Right cardiac atrium (tissue), 5 donors: ENCODE measurements at places on chromosomes 13 and 19. TPM values are rescaled to one million over a fixed set of nuclear protein-coding genes. Genes with fewer than 3 reads are reported as not detected.

Gene ZNF667
- total RNA-seq = 7.2 TPM

Gene ZNF726
- total RNA-seq = 0.17 TPM

Gene BRCA2
- 1.0 TPM for total RNA-seq

Gene THSD1
- total RNA-seq = 7.0 TPM

Gene C19orf18
- total RNA-seq = 2.4 TPM

Gene POU2F2
- 1.4 TPM for total RNA-seq

Gene URI1
- 39.3 TPM for total RNA-seq

Gene ICAM4
- total RNA-seq = 0.46 TPM

Gene IZUMO2
- total RNA-seq = not detected

Gene ZNF787
- total RNA-seq = 27.2 TPM

Gene THSD8
- 2.8 TPM for total RNA-seq

Gene SLC25A41
- total RNA-seq = 0.36 TPM

GRCh38 chr19:16586991-16587832 lies 15.0 kb upstream of the SLC35E1 start:
- no peak for DNase-seq

DNA sequence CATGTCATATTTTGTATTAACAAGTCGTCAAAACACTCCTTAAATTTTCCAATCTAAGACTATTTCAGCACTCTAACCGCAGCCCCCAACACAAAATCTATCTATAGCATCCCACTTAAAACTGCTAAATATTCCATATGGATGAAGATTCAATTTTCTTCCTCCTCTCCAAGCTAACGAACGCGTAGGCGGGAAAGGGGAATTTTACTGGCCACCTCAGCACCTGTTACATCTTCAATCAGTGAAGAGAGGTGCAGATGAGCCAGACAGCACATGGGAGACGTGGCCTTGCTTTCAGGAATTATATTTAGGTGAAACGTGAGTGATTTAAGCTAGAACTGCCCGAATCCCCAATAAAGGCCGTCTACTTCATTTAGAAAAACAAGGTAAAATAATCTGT lies 1.1 kb downstream of the RBM26 start:
- no peak for DNase-seq

- no peak for DNase-seq
Measured at GRCh38 chr19:18955042-18955441, 14.0 kb upstream of the HOMER3 start.

GRCh38 chr13:113924184-113924901 lies 49.5 kb downstream of the C13orf46 start:
- no peak for DNase-seq

- no peak for DNase-seq
Measured at GRCh38 chr19:33789344-33789743, 7.3 kb upstream of the KCTD15 start.

DNA sequence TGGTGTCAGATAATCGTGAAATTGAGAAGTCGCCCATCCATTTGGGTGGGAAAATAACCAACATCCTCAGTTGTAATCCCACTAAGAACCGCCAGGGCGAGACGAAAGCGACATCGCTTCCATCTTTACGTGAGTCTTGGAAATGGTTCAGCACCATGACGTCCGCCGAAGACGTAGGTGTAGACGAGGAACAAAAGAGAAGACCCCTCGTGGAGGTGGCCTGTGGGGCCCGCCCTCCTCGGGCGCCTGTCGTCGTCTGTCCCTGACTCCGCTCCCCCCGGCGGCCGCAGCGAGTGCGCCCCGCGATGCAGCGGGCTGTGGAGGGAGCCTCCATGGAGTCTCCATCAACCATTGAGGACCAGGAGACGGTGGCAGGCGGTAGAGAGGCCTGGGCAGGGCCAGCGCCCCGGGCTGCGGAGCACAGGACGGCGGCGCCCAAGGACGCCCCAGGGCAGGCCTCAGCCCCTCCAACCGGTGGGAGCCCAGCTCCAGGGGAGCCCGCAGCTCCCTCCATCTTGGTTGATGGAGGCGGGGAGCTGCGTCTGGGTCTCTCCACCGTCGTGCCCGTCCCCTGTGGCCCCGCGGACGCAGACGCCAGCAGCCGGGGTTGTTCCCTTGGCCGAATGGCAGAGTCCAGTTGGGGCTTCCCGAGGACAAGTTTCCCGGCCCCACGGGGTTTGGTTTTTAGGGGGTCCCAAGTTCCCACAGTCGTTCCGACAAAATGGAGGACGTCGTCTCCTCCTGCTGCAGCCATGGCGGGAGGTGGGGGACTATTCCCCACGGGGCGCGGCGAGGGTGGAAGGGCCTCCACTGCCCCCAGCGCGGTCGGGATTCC lies 990 bp upstream of the ZMYM2 start:
- peak; percentile 79 for DNase-seq

DNA sequence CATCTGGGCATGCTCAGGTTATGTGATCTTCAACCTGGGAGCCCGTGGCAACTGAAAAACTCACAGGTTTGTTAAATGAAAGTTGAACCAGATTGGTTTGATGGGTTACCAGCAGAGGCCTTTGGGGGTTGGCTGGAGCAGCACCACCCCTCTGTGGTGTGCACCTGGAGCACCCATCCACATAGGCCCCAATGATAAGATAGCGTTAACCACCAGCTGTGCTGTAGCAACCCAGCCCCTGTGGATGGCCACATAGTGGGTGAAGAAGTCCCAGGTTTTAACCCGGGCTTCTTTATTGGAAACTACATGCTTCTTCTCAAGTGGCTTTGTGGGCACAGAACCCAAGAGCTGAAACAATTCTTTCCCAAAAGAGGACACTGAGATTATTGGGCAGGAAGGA lies 22.6 kb upstream of the MTIF3 start:
- no peak for DNase-seq

DNA sequence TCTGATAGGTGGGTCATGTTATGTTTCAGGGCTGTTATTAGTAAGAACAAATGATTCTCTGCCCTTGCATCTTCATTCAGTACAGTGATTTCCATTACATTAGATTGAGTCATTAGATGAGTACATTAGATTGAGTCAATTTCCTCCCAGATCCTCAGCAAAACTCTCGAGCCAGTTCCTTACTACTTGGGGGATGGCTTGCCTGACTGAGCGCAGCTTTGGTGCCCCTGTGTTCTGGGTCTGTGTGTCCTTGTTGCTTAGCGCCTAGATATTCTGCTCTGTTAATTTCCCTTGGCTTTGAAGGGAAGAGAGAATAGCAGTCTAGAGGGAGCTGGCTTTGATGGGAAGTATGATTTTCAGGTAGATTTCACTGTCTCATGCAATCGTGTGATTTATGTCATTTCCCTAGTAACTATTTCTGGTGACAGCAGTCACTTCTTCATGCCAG lies 19.1 kb upstream of the SCEL start:
- no peak for DNase-seq

DNA sequence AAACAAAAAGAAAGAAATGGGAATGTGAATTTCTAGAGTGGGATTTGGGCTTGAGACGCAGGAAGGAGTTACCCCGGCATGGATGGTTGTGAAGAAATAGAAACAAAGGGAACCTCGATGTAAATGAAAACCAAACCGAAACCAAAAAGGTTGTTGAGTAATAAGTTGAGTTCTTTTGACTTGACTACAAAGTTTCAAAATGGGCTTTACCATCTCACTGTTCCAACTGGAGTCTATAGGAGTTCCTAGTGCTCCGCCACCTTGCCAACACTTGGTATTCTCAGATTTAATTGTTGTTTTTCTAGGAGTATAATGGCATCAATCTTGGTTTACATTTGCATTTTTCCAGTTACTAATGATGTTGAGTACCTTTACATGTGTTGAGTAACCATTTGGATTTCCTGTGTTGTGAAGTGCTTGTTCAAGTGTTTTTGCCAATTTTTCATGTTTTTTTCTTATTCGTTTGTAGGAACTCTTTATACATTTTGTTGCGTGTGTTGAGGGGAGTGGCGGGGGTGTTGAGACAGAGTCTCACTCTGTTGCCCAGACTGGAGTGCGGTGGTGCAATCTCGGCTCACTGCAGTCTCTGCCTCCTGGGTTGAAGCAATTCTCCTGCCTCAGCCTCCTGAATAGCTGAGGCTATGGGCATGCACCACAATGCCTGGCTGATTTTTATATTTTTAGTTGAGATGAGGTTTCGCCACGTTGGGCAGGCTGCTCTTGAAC lies 9.2 kb downstream of the UBE2S start:
- DNase-seq = no peak

- DNase-seq = no peak
Measured at GRCh38 chr13:41674246-41674645, 216.9 kb downstream of the RGCC start.

DNA sequence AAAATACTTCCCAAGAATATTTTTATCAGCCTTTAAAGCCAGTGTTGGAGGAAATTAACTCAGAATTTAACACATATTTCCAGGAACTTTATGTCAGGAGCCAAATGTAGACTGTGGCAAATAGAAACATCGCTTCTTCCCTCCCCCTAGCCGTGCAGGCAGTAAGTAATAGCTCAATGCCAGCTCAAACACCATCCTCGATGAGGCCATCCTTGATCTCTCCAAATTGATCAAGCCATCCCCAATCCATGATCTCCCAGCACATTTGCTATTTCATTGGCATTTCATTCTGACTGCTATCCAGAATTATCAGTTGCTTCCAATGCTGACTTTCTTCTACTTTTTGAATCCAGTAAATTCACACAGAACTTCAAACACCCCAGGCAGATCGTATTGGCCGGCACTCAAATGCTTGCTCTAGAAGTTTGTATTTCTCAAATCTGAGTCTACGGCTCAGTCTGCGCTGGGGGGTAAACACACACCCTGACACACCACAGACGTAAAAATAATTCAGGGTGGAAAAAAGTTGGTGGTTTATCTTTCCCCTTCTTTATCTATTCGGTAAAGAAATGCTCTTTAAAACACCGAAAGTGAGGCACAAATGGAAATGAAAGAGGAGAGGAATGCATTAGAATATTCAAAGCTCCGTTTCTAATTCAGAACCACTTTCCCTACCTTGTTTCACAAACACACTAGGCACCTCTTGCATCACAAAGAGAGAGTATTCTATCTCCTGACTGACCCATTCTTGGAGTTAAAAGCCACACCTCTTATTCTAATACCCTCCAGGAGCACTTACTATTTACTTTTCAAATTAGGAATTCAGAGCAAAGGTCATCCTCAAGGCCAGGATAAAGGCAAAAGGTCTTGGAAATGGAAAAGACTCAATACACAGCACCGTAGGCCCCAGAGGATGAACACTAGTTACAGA lies 991 bp downstream of the OBI1 start:
- DNase-seq = no peak

GRCh38 chr13:80371840-80372509 lies 31.0 kb upstream of the SPRY2 start:
- DNase-seq = no peak

DNA sequence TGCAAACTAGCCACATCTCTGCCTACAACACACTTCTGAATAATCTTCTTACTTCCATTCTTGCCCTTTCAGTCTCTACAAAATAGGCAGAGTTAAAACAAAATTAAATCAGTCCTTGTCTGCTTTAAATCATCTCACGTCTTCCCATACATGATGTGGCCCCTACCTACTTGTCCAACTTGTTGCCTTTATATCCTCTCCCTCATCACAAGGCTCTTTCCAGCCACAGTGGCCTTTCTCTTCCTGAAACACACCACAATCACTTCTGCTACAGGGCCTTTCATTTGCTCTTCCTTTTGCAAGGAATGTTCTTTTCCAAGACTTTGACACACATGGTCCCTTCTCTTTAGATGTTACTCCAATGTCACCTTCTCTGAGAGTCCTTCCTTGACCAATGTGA lies 1.7 kb downstream of the RBM26 start:
- no peak for DNase-seq

DNA sequence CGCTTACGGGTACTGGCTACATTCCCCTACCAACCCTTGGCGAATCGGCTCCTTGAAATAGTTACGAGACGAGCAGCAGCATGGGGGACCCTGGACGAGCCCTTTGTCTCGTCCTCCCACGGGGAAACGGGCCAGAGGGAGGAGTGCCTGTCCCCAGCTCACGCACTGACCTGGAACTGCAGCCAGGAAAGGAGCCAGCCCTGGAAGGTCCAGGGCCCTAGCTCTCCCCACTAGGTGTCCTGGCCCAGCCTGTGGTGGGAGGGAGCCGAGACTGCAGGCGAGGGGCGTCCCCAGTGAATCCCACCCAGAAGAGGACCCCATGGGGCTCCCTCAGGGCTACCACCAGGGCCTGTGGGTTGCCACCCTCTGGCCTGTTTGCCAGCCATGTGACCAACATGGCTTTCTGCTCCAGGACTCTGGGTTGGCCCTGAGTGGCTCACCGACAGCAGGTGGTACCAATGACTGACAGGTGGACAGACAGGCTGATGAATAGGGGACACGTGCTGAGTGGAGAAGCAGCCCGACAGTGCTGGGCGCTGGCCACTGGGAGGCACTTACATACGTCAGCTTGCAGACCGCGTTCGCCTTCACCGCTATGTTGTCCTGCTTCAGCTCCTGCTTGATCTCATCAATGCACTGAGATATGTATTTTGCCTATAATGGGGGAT lies 13.2 kb downstream of the AP3D1 start:
- DNase-seq = no peak

DNA sequence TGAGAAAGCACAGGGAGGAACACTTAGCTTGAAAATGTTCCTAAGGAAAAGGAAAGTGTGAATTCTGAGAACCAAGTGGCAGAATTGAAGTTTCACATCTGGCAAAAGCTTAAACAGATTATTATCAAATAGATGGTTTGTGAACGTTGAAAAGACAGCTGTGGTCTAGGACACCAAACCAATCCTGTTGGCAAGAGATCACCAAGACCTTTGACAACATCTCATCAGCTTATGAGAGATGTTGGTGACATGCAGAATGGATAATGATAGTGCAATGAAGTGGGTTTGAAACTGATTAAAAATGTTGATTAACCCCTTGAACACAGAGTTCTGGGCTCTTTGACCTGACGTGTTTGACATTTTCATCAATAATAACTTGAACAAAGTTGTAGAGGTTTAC lies 74.6 kb upstream of the GPR183 start:
- DNase-seq = no peak

DNA sequence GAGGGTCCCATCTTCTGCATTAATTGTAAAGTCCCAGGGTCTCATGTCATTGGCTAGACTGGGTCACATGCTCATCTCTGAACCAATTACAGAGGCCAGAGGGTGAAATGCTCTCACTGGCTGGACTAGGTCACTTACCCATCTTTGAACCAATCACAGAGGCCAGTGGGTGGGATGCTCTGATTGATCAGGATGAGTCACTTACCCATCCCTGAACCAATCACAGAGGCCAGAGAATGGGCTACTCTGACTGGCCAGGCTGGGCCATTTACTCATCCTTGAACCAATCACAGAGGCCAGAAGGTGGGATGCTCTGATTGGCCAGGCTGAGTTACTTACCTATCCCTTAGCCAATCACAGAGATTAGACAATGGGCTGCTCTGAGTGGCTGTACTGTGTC lies 5.3 kb downstream of the MISP start:
- no peak for DNase-seq

GRCh38 chr19:7619671-7620441 lies 9.5 kb downstream of the XAB2 start:
- peak; percentile 50 for DNase-seq

GRCh38 chr13:113584205-113584869 lies at the start of gene TFDP1:
TFDP1 (plus strand) TSS chr13:113584753; CDS start chr13:113585838, 1,085 bp downstream.
- peak; percentile 76 for DNase-seq

DNA sequence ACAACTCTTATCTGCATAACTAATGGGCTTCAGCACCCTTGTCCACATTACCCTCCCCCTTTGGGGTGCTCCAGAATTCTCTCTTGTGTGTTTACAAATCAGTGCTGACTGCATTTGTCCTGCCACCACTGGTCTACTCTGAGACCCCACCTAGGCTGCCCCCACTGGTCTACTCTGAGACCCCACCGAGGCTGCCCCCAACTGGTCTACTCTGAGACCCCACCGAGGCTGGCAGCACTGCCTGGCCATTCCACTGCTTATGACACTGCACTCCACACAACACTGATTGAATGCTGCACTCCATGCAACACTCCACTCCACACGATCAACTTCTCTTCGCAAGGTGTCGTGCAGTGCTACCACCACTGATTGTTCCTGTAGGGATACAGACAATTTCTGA lies 1459.2 kb upstream of the SLC10A2 start:
- DNase-seq = no peak
